ENCODE measurements at places on chromosomes 7 and 10.
A peak's percentile ranks its signal among the peaks of the same experiment; 100 is the strongest.

- no peak overlapping the region for H3K27ac ChIP-seq
- peaks cover 15% of the 10 kb centered on the region for H3K4me1 ChIP-seq
- no peak for DNase-seq
- H3K27me3 ChIP-seq, result no peaks in the 10 kb centered on the region
- H3K36me3 ChIP-seq, result no peaks in the 10 kb centered on the region
Observed at GRCh38 chr10:71004176-71005075, 116.1 kb upstream of the PCBD1 start.

DNA sequence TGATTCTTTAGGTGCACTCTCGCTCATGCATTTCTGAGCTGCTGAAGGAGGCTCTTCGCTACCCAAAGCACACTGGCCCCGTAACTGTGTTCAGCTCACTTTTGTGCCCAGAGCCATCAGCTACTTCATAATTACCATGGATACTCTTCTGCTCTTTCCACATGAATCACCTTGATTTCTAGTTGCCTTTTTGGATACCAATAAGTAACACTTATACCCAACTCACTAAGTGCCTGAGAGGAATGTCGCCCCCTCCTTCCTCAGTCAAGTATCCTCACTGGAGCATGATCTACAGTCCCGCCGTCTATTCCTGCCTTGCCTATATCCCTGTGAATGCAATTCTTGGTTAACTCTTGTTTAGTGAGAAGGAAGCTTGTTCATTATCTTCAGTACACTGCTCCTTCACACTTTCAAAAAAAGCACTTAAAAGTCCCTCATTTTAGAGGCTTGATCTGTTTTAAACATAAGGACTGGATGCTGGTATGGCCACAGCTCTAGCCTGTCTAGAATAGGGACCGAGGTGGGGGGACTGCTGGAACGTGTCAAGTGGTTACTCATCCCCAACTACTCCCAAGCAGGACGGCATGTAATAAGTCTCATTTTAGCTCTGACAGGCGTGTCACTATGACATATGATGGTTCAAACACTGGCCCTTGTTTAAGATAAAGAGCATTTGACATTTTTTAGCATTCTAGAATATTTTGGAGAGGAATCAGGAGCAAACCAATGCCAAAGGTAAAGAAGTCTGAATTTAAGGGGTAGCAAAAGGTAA lies 23.7 kb downstream of the SVIL start:
- no peak overlapping the region for H3K4me3 ChIP-seq
- no peaks in the 10 kb centered on the region for H3K36me3 ChIP-seq
- DNase-seq, result no peak
- no peaks in the 10 kb centered on the region for H3K27me3 ChIP-seq

DNA sequence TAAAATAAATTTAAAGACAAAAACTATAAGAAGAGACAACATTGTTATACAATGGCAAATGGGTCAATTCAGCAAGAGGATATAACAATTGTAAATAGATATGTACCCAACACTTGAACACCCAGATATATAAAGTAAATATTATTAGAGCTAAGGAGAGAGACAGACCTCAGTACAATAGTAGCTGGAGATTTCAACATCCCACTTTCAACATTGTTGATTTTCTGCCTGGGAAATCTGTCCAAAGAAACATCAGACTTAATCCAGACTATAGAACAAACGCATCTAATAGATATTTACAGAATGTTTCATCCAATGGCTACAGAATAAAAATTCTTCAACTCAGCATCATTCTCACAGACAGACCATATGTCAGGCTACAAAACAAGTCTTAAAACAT lies 256.1 kb downstream of the GRM8 start:
- DNase-seq, result no peak
- no peak overlapping the region for H3K27ac ChIP-seq
- H3K36me3 ChIP-seq, result no peaks in the 10 kb centered on the region

DNA sequence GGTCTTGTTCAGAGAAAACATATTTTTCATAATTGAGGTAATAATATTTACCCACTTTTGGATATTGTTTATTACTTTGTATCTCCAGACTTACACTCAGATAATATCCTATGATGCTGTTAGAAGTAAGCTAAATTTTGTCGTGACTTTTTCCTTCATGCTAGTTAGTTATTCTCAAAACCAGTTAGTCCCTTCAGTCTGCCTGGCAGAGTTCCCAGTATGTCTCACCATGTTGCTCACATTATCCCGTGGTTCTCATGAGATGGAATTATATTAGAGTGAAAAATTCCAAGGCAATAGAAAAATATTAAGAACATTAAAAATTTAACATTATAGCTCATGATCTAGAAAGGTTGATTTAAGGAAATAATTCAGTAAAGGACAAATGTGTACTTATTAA lies 81.5 kb upstream of the SMIM30 start:
- no peak overlapping the region for H3K27ac ChIP-seq
- no peaks in the 10 kb centered on the region for H3K27me3 ChIP-seq
- no peaks in the 10 kb centered on the region for H3K4me1 ChIP-seq
- no peaks in the 10 kb centered on the region for H3K36me3 ChIP-seq
- H3K4me3 ChIP-seq, result no peak overlapping the region
- DNase-seq, result peak; percentile 55

DNA sequence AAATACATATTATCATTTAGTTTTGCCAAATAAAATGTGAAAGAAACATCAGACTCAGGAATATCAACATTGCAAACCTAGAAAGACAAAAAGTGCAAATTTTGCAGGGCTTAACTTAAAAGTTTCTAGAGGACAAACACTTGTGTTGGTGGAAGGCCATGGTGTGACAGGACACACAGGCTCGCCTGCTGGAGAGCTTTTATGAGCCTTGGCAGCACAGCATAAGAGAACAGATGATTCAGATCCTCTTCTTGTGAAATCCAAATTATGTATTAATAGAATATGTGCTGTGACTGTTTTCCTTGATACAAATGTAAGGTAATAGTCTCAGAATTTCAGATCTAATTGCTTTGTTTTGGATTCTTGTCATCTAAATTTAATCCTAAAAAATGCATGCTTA lies 72.9 kb upstream of the ABCB5 start:
- no peak for DNase-seq
- no peaks in the 10 kb centered on the region for H3K27me3 ChIP-seq
- H3K27ac ChIP-seq, result no peak overlapping the region
- H3K36me3 ChIP-seq, result no peaks in the 10 kb centered on the region
- H3K4me3 ChIP-seq, result no peak overlapping the region
- no peaks in the 10 kb centered on the region for H3K4me1 ChIP-seq

DNA sequence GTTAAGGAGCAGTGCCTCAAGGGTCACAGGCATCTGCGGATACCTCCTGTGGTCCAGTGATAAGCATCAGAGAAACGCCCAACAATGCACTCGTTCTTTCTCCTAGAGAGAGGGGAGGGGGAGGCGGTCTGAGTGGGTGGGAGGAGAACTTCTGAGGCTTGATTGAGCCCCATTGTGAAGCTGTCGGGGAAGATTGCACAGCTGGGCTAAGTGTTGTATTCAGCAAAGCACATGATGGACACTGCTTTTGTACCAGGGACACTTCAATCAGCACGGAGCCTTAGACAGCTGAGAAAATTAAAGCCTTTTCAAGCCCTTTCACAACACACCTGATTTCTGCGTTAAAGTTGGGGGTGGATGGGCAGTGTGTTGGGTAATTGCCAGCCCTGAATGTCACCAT lies 230.3 kb upstream of the GHITM start:
- H3K27ac ChIP-seq, result no peak overlapping the region
- no peaks in the 10 kb centered on the region for H3K27me3 ChIP-seq
- H3K4me3 ChIP-seq, result no peak overlapping the region
- DNase-seq, result no peak
- H3K36me3 ChIP-seq, result no peaks in the 10 kb centered on the region
- no peaks in the 10 kb centered on the region for H3K4me1 ChIP-seq

- H3K27ac ChIP-seq, result no peak overlapping the region
- DNase-seq, result no peak
- peaks cover 10% of the 10 kb centered on the region for H3K4me1 ChIP-seq
- H3K27me3 ChIP-seq, result no peaks in the 10 kb centered on the region
Observed at GRCh38 chr10:16933783-16934182, 116.6 kb upstream of the RSU1 start.

DNA sequence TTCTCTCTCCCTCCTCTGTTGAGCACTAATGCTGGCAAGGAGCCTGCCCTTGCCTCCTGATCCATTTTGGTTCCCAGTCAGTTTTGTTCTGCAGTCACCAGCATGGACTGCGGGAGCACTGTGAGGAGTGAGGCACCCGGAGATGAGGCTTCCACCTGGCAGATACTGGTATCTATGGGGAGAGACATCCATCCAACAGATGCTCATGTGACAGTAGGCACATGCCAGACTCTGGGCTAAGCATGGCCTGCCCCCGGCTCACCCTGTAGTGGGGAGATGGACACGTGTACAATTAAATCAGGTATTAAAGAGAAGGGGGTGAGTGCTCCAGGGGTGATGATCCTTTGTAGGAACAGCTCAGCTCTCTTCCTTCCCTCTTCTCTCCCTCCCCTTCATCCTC lies 74.0 kb upstream of the PODXL start:
- DNase-seq, result no peak
- H3K36me3 ChIP-seq, result no peaks in the 10 kb centered on the region
- no peaks in the 10 kb centered on the region for H3K27me3 ChIP-seq
- peaks cover 17% of the 10 kb centered on the region for H3K4me1 ChIP-seq
- no peak overlapping the region for H3K4me3 ChIP-seq

- H3K4me1 ChIP-seq, result no peaks in the 10 kb centered on the region
- H3K27me3 ChIP-seq, result no peaks in the 10 kb centered on the region
- no peak for DNase-seq
- no peak overlapping the region for H3K27ac ChIP-seq
- no peaks in the 10 kb centered on the region for H3K36me3 ChIP-seq
Observed at GRCh38 chr7:39392151-39392550, 174.1 kb upstream of the YAE1 start.

DNA sequence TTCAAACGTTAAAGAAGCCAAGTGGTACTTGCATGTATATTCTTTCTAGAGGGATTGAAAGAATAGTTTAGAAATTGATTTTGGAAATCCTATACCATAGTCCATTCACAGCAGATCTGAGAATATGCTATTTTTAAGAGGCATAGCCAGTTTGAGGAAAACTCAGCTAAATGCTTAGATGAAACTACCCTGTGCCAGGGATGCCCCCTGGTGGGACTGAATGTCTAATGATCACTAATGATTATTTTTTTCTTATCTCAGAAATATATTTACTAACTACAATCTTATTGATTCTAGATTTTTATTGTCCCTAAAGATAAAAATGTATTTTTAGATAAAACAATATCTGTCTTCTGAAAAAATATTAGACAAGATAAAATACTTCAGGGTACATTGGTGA lies 844.9 kb upstream of the PHF14 start:
- no peak overlapping the region for H3K4me3 ChIP-seq
- no peaks in the 10 kb centered on the region for H3K4me1 ChIP-seq
- H3K27ac ChIP-seq, result no peak overlapping the region
- peak; percentile 53 for DNase-seq
- no peaks in the 10 kb centered on the region for H3K36me3 ChIP-seq

GRCh38 chr7:43492896-43493295 lies 90.0 kb upstream of the STK17A start:
- no peaks in the 10 kb centered on the region for H3K27me3 ChIP-seq
- no peaks in the 10 kb centered on the region for H3K36me3 ChIP-seq
- no peak for DNase-seq
- H3K4me3 ChIP-seq, result no peak overlapping the region

- no peak overlapping the region for H3K27ac ChIP-seq
- no peak for DNase-seq
- H3K27me3 ChIP-seq, result peaks cover 40% of the 10 kb centered on the region
- H3K36me3 ChIP-seq, result no peaks in the 10 kb centered on the region
Observed at GRCh38 chr10:117911684-117912083, 135.1 kb downstream of the RAB11FIP2 start.

GRCh38 chr7:6015917-6016652 lies 7.0 kb downstream of the AIMP2 start:
- no peaks in the 10 kb centered on the region for H3K4me1 ChIP-seq
- H3K4me3 ChIP-seq, result no peak overlapping the region
- DNase-seq, result peak; percentile 96
- peaks cover 26% of the 10 kb centered on the region for H3K36me3 ChIP-seq
- H3K27me3 ChIP-seq, result no peaks in the 10 kb centered on the region

DNA sequence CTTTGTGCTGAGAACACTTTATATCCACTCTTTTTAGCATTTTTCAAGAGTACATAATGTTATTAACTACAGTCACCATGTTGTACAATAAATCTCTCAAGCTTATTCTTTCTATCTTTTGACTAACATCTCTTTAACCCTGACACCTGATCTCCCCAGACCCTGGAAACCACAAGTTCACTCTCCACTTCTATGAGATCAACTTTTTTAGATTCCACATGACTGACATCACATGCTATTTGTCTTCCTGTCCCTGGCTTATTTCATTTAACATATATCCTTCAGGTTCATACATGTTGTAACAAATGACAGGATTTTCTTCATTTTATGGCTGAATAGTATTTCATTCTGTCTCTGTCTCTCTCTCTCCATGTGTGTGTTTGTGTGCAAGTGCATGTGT lies 15.5 kb downstream of the SLC13A1 start:
- no peak overlapping the region for H3K4me3 ChIP-seq
- H3K4me1 ChIP-seq, result no peaks in the 10 kb centered on the region
- no peak for DNase-seq
- no peaks in the 10 kb centered on the region for H3K27me3 ChIP-seq
- no peaks in the 10 kb centered on the region for H3K36me3 ChIP-seq
- no peak overlapping the region for H3K27ac ChIP-seq

DNA sequence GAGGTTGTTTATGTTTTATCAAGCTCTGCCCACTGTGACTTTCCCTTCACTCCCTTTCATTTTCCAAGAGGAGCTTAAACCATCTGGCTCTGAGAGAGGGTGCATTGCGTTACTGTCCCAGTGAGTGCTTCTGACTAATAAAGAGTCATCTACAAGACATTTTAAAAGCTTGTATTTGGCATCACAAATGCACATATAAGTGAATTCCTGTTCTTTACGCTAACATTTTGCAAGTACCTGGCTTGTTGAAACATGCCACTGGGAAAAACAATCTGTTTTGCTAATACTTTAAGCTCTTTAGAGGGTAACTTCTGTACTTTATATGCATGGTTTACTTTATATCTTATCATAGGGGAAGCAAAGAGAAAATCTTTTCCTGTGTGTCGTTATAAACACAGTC lies 534.6 kb upstream of the POM121L12 start:
- no peaks in the 10 kb centered on the region for H3K27me3 ChIP-seq
- H3K4me1 ChIP-seq, result no peaks in the 10 kb centered on the region
- H3K4me3 ChIP-seq, result no peak overlapping the region
